Activated naive CD8-positive, alpha-beta T cell treated with anti-CD3 and anti-CD28 coated beads for 36 hours (primary cell): ENCODE measurements at places on chromosomes 1 and 21. TPM values are rescaled to one million over a fixed set of nuclear protein-coding genes. Genes with fewer than 3 reads are reported as not detected.

GRCh38 chr1:230682274-230682673 is 31.6 kb downstream of the AGT start:
- no peak for DNase-seq

- DNase-seq, result no peak
These were observed 2.3 kb downstream of the RHOU start for GRCh38 chr1:228737601-228738041.

DNA sequence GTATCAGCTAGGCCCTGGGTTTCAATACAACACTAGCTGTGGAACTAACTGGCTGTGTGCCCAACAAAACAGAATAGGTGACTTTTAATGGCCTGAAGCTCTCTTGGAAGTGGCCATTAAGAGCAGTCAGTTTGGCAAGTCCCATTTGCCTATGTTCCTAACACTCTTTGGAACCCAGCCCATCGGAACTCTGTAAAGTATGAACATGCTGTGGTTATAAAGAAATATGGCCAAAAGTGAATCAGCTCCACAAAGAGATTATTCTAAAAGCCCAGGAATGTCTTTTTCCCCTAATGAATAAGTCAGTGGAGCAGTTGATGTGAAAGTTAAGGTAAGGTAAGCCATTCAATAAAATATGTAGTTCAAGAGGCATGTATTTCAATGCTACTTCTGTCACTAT is 223.7 kb upstream of the ADAMTS5 start:
- DNase-seq, result no peak

DNA sequence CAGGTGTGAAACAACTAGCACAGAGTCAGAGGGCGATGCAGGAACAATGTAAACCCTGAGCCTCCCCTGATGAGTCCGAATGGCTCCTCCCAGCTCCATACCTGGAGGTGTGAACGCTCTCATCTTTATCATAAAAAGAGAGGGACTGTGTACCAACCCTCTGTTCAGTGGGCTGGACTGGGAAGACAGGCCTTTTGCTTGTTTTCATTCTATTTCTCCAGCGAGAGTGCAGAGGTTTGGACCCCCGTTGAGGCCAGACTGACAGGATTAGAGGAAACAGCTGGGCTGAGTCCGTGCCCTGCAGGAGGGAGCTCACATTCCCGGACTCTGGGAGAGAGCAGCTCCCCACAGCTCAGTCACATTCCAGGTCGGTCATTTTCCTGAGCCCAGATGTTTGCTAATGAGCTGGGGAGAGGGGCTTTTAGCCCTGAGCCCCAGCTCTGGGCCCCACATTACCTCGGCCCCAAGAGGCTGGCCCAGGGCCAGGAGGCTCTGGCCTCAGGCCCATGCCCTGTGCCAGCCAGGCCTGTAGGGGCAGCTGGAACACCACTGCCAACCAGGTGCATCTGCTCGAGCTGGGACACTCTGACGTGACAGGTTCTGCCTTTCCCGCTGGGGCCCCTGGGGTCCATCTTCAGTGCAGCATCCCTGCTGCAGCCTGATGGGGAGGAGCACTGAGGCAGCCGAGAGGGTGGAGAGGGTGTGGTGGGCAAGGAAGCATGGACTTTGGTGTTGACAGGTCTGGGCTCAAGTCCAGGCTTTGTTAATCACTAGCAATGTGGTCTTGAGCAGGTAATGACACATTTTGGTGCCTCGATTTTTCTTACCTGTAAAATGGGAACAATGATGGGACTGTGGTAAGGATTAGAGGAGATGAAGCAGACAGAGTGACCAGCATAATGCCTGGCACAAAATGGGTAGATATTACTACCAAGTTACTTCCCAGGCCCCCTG is 3.5 kb upstream of the NBL1 start:
- no peak for DNase-seq

DNA sequence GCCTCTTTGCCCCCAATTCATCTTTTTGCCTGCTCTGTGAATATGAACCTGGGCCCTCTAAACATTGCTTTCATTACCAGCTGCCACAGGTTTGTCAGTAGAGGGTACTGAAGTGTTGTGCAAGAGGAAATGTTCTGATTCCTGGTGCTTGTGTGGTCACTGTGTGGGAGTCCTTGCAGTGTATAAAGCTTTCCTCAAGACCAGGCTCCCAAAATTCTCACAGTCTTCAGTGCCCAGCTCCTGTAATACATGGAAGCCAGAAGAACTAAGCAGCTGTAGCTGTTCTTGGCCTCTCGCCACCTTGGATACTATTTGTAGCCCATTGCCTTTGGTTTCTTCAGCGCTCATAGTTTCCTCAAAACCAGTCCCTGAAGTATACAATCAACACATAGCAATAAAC is 1046.2 kb downstream of the BRINP3 start:
- DNase-seq, result no peak

- DNase-seq, result no peak
These were observed 182.2 kb downstream of the GIPC2 start for GRCh38 chr1:78227705-78228635.

DNA sequence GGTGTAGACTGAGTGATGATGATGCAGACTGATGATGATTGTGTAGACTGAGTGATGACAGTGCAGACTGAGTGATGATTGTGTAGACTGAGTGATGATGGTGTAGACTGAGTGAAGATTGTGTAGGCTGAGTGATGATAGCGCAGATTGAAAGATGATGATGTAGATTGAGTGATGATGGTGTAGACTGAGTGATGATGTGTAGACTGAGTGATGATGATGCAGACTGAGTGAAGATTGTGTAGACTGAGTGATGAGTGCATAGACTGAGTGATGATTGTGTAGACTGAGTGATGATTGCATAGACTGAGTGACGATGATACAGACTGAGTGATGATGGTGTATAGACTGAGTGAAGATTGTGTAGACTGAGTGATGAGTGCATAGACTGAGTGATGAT is 28.7 kb downstream of the FAM89A start:
- DNase-seq, result no peak

The C1orf226 gene
- total RNA-seq, result 0.14 TPM

- DNase-seq, result peak; percentile 35
These were observed 12.9 kb downstream of the CAMK2N1 start for GRCh38 chr1:20472860-20473711.

GRCh38 chr1:37123276-37124115 is 89.2 kb upstream of the GRIK3 start:
- no peak for DNase-seq

GRCh38 chr1:39795651-39796050 is 7.0 kb upstream of the BMP8B start:
- no peak for DNase-seq

The SLC22A15 gene
- 0.47 TPM for total RNA-seq

- no peak for DNase-seq
These were observed 26.8 kb upstream of the TMEM52 start for GRCh38 chr1:1945782-1946393.

The FAM177B gene
- total RNA-seq, result not detected

The LRRC53 gene
- not detected for total RNA-seq

- DNase-seq, result no peak
These were observed 30.5 kb downstream of the COL18A1 start for GRCh38 chr21:45435405-45435981.

DNA sequence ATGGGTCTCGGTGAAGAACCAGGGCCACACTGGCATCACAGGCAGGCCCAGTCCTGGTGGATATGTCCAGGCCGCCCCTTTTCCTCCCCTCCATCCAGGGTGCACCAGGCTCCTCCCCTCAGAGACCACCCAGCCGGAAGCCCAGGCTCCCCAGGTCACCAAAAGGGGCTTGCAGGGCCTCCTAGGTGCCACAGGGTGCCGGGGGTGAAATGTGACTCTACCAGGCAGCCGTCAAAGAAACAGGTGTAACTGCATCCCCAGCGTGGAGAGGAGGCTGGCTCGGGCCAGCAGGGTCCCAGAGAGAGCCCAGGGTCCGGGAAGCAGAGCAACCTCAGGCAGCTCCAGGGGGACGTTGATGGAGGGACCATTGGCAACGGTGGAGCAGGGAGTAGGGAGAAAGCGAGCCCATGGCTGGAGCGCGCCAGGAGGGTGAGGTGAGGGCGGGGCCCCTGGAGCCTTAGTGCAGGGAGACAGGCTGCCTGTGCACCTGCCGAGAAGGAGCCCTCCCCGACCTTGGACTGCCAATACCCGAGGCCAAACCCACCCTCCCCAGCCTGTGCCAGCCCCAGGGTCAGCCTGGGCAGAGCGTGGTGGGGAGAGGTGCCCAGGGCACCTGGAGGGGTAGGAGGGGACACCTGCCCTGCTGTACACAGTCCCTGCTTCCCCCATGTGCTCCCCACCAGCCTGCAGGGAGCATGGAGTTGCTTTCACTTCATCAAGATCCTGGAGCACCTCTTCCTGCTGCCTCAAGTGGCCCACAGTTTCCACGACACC is 48.3 kb upstream of the POFUT2 start:
- DNase-seq, result no peak
